Common myeloid progenitor, CD34-positive (primary cell): ENCODE measurements at places on chromosomes 4 and X.
A peak's percentile ranks its signal among the peaks of the same experiment; 100 is the strongest.

GRCh38 chrX:18076434-18076833, 144.3 kb downstream of the BEND2 start:
- no peak for DNase-seq

DNA sequence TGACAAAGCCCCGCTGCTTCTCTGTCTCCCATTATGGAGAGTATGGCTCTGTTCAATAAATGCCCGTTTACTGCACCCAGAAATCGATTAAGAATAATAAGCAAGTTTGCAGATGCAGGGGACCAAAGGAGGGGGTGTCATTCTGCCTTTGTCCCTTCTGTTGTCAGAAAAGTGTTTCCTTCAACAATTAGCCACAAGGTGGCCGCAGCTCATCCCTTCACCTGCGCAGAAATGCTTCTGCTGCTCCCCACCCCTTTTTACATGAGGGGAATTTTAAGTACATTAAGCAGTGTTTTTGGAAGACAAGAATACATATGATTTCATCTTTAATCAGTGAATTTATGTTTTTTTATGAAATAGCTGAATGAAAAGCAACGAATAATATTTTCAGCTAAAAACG, 175.6 kb upstream of the ARX start:
- no peak for DNase-seq

- DNase-seq: peak; percentile 40
These were observed 886 bp upstream of the NDST3 start for GRCh38 chr4:118033148-118034052.

DNA sequence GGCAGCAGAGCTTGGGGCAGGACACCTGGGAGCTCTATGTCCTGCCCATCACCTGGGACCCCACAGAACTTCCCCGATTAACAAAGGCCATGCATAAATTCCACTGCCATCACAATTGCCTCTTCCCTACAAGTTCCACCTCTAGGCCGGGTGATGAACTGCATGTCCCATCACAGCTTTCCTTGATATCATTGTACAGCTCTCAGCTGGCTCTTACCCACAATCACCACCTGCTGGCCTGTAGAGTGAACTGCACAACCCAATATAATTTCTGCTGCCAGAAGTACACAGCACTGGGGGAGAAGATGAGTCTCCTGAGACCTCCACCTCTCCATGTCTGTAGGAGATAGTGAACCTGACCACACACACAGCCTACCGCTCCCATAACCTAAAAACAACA, 285.0 kb upstream of the AADAT start:
- DNase-seq: peak; percentile 19

GRCh38 chr4:144757969-144758368, 112.0 kb downstream of the HHIP start:
- DNase-seq: no peak

- no peak for DNase-seq
These were observed 293.3 kb downstream of the ADGRL3 start for GRCh38 chr4:61493470-61493869.

DNA sequence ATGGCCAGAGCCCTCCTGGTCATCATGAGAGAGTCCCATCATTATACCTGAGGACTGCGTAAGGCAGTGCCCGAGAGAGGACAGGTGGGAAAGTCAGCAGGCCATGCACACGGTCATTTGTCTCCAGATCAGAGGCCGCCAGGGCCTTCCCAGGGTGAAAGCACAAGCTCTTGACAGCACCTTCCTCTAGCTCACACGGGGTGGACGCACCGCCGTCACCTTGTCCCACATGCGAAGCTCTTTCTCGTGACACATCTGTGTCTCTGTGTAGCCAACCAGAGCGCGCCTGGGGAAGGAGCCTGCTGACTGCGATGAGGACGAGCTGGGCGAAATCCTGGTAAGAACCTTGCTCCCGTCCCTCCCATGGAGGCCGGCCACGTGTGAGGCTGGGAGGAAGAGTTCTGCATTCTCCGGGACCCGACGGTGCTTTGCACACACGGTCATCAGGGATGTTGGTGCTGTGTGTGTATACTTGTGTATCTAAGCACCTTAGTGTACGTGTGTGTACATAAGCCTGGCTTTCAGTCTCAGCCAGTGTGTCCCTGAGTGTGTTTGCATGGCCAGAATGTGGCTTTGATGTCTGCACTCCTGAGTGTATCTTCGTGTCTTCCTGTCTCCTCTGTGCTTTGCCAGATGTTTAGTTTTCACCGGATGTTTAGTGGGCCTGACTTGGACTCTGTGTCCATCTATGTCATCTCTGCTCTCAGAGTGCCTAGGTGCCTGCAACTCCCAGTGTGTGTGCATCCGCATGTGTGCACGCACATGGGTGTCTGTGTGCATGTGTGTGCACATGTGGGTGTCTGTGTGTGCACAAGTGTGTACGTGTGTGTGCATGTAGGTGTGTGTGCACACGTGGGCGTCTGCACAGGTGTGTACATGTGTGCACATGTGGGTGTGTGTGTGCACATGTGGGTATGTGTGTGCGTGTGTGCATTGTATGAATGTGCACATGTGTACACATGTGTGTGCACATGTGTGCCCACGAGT, 15.1 kb downstream of the ATP5ME start:
- DNase-seq: peak; percentile 36

- DNase-seq: no peak
These were observed 143.5 kb downstream of the TSPAN5 start for GRCh38 chr4:98514741-98515469.

DNA sequence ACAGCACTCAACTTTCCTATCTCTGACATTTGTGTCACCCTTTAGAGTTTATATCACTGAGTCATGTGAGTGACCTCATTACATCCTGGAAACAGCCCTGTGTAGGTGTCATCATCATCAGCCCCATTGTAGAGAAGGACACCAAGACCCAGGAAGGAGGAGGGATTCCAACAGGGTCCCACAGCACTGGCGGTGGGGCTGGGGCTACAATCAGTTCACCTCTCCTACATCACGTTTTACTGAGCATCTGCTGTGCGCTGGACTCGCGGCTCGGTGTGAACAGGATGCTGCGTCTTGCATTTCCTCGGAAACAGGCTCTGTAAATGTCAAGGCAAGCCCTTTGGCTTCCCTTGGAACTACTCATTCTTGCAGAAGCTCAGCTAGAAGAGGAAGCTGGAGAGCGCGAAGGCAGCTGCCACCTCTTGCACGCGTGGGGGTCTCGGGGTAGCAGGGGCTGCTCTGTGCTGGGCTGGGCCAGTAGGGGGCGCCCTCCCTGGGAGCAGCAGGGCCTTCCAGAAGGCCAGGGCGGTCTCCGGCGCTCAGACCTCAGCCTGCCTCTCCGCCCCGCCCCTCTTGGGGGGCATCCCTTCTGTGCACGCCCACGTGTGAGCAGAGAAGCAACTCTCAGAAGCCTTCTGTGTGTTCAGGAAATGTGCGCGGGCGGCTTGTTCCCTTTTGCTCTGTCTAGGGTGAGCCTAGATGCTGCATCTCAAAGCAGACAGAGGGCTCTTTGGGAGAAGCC, 29.0 kb downstream of the REELD1 start:
- peak; percentile 83 for DNase-seq

- DNase-seq: peak; percentile 18
These were observed 167.6 kb upstream of the ARSJ start for GRCh38 chr4:114146947-114147618.

- no peak for DNase-seq
These were observed 25.2 kb upstream of the NPFFR2 start for GRCh38 chr4:72006586-72006985.

- no peak for DNase-seq
These were observed 427.8 kb downstream of the IL15 start for GRCh38 chr4:142064181-142064580.
